ENCODE measurements at places on chromosomes 1 and 21.

GRCh38 chr1:84720221-84720780, 30.0 kb upstream of the SSX2IP start:
- DNase-seq: no peak

GRCh38 chr1:188590641-188591040, 1761.9 kb downstream of the PLA2G4A start:
- DNase-seq: no peak

DNA sequence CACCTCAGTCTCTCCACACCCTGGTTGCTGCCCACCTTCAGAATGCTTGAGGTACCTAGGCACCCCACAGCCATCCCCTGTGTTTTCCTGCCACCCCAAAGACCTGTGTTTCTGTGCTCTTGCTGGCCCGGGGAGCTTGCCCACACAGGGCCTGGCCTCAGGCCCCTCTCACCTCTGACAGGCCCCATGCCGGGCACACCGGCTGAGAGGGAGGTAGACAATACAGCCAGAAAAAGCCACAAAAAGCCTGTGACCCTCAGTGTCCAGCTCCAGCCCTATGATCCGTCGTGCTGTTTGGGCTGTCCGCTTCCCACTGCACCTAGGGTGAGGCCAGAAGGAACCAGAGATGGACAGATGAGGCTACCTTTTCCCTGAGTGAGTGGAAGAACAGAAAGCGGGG, 11.4 kb downstream of the SEMA6C start:
- DNase-seq: no peak

GRCh38 chr1:207019161-207019560, 13.4 kb downstream of the C1orf116 start:
- DNase-seq: no peak

DNA sequence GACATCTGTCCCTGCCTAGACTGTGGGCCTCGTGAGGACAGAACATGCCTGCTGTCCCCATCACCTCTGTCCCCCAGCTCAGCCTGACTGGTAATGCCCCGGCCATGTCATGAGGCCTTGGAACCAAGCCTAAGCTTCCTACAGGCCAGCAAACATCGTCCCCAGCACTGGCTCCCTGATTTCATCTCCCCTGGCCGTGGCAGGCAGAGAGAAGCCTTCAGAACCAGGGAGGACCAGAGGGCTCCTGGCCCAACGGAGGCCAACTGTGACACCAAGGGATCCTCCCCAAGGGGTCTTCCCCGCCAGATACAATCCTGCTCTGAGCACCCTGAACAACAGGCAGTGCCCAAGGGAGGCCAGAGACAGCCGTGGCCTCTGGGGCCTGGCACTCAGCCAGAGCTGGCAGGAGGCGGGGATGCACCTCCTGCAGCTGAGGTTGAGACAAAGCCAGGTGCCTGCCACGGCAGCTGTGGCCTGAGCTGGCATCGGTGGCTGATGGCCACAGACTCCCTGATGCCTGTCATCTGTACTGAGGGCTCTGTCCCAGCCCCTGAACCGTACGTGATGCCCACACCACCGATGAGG, 9.9 kb upstream of the NPHP4 start:
- peak; percentile 49 for DNase-seq

DNA sequence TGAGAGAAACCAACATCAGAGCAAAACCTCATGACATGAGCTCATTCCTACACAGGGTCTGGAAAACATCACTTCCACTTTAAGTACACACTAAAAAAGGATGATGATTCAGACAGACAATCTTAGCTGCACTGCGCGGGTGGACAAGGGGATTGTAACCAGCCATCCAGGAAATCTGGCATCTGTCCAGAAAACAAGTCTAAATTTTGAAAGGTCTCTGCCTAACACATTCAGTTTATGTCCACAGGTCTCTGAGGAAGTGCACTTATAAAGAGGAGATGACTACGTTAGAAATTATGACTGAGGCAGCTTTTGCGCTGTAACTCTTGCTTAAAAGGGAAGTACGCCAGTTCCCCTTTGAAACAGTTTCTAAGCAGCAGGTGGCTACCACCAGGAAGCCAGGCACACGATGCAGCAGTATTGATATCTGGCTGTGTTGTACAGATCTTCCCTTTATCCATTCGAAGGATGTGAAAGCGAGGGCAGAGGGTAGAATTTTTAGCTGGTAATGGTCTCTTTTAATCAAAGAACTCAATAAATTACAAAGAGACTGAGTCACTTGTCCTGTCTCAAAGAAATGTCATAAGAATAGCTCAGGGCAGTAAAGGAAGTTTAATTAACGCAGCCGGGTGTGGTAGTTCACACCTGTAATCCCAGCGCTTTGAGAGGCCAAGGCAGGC, 128.0 kb downstream of the SETD4 start:
- DNase-seq: peak; percentile 90

Data from Daoy (cell line).